ENCODE measurements at places on chromosomes 7 and 10. TPM values are rescaled to one million over a fixed set of nuclear protein-coding genes. Genes with fewer than 3 reads are reported as not detected.
A peak's percentile ranks its signal among the peaks of the same experiment; 100 is the strongest.

DNA sequence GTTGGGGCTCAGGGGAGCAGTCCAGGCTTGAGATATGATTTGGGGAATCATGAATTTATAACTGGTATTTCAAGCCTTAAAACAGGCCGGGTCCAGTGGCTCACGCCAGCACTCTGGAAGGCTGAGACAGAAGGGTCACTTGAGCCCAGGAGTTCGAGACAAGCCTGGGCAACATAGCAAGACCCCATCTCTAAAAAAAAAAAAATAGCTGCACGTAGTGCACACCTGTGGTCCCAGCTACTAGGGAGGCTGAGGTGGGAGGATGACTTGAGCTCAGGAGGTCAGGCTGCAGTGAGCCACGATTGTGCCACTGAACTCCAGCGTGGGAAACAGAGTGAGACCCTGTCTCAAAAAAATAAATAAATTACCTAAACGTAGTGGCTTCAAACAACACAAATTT is 81.7 kb upstream of the GTF2I start:
- no peak for DNase-seq

GRCh38 chr7:120280743-120281142 is 7.8 kb downstream of the KCND2 start:
- no peak for DNase-seq

DNA sequence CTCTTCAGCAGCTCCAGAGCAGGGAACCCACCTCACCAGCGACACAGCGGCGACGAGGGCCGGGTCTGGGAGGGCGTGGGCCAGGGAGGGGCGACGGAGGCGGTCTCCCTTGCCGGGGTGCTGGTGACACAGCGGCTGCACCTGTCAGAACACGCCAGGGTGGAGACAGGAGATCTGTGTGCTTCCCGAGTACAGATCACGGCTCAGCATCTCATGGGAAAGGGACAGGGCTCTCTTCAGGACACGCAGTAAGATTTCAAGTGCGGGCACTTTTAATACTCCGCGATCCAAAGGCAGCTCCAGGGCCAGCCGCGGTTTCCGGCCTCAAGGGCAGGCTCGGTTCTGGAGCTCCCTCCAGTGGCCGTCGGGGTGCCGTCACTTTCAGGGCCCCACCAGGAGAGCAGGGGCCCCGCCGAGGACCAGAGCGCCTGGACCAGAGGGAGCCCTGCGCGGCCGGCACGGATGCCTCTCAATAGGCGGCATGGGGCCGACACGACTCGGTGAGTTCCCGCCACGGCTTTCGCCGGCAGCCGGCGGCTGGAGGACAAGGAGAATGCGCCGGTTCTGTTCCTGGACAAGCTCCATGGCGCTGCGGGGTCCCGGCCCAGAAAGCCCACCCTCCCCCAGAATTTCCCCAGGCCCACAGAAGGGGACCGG is 21.4 kb downstream of the GPR146 start:
- DNase-seq: peak; percentile 80

The TMEM273 gene
- total RNA-seq: 1.3 TPM

DNA sequence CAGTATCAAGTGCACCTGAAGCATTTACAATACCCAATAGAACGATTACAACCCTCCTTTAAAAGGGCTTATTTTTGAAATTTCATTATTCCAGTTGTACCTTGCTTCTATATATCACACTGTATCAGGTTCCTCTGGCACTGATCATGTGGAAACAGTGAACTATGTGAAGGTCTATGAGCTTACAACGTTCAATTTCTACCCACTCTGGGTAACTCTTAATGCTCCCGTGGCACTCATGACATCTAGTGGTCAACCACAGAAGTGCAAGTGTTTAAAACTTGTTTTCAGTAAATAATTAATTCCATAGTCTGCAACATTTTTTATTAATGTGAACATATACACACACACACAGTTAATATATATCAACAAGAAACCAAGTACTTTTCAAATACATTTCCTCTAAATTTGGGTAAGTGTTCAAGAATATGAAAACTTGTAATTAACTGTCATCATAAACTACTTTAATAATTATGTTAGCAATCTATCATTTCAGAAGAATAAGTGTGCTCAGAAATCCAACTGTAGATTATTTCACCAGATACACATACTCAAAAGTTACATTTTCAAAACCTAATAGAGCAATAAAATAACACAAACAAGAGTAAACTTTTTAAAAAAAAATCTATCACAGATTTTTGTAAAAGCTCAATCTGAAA is 61.0 kb downstream of the MPP7 start:
- peak; percentile 62 for DNase-seq

The OR2A1 gene
- total RNA-seq: not detected

DNA sequence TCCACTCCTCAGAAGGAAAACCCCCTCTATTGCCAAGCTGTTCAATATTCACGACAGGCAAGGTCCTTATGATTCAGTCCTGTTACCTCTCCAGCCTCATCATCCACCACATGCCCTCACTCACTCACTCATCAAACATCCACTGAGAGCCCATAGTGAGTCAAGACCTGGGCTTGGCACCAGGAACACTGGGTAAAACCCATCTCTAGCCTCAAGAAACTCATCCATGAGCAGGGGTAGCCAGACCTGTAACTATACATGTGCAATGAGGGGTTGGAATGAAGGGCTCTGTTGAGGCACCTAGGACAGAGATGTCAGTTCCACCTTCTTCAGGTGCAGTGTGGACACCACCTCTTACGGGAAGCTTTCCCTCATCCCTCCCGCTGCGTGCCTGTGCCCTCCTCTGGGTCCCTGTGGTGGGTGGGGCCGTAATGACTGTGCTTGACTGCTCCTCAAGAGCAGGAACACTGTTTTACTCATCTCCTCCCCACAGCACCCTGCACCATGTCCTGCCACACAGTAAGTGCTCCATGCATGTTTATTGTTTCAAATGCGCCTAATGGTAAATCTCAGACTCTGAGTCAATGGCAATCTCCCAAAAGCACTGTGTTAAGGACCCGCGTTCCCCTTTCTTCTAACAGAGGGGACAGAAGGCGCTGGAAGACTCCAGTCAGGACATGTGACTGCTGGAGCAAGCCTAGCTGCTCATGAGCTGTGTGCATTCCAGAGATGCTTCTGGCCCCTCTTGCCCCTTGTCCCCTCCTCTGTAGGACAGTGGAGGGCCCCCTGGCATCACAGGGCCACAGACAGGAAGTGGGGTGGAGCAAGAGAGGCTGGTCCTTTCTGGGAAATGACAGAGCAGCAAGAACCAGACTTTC is 95.4 kb downstream of the HIPK2 start:
- no peak for DNase-seq

The VAX1 gene
- total RNA-seq: not detected

DNA sequence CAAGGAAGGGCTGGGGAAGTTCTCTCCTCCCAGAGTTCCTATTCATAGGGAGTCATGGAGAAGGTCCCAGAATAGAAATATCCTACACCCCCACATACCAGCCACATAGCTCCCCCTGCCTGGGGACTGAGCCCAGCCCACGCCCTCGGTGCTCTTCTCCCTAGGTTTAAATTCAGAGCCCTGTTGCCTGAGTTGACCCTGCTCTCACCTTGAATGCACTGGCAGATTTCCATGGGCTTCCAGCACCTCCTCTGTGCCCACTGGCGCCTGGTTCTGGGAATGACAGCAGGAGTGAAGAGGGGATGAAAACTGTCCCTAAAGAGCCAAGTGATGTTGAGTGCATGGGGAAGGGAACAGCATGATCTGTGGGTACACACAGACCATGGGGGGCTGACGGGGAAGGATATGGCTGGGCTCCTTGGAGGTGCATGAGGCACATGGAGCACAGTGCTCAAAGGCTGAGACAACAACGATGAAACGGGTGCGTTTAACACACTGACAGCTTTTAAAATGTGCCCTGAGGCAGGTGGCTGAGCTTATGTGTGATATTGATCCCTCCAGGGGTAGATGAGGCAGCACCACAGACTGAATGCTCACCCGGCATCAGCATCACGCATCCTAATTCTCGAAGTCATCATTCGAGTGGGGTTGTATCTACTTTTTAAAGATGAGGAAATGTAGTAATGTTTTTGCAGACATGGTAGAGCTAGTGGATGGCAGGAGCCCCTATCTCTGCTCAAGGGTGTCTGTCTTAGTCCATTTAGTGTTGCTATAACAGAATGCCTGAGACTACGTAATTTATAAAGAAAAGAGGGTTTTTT is 53.7 kb upstream of the IGFBP3 start:
- no peak for DNase-seq

- no peak for DNase-seq
Observed at GRCh38 chr10:26423722-26424121, 14.4 kb upstream of the APBB1IP start.

DNA sequence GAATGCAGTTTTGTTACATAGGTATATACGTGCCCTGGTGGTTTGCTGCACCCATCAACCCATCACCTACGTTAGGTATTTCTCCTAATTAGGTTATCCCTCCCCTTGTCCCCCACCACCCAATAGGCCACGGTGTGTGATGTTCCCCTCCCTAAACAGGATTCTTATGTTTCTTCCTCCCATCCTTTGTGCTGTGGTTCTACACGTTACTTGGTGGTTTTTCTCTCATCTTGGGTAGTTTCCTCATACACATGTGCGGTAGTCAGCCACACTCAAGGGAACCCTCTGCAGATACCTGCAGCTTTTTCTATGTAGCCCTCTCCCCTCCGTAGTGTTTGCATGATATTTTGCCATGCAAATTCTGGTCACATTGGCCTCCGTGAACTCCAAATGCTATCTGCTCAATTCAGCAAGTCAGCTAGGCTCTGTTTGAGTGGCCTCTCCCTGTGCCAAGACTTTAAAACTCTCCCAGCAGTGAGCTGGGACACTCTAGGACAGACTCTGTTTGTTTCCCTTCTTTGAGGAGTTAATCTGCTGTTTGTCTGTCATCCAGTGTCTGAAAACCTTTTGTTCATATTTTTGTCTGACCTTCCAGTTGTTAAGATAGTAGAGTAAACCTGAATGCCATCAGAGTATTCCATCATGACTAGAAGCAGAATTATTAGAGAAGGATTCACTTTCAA is 41.0 kb downstream of the RABGEF1 start:
- no peak for DNase-seq

- no peak for DNase-seq
Observed at GRCh38 chr10:95447685-95448084, 113.5 kb downstream of the SORBS1 start.

- no peak for DNase-seq
Observed at GRCh38 chr10:96622013-96622787, 35.4 kb upstream of the TM9SF3 start.

- DNase-seq: no peak
Observed at GRCh38 chr7:151081170-151082101, 827 bp upstream of the FASTK start.

GRCh38 chr7:150329331-150330120 is 6.2 kb upstream of the ACTR3C start:
- no peak for DNase-seq

GRCh38 chr10:1829712-1830111 is 92.4 kb upstream of the ADARB2 start:
- DNase-seq: no peak

The PBLD gene
- total RNA-seq: 5.9 TPM

The C10orf67 gene
- not detected for total RNA-seq

DNA sequence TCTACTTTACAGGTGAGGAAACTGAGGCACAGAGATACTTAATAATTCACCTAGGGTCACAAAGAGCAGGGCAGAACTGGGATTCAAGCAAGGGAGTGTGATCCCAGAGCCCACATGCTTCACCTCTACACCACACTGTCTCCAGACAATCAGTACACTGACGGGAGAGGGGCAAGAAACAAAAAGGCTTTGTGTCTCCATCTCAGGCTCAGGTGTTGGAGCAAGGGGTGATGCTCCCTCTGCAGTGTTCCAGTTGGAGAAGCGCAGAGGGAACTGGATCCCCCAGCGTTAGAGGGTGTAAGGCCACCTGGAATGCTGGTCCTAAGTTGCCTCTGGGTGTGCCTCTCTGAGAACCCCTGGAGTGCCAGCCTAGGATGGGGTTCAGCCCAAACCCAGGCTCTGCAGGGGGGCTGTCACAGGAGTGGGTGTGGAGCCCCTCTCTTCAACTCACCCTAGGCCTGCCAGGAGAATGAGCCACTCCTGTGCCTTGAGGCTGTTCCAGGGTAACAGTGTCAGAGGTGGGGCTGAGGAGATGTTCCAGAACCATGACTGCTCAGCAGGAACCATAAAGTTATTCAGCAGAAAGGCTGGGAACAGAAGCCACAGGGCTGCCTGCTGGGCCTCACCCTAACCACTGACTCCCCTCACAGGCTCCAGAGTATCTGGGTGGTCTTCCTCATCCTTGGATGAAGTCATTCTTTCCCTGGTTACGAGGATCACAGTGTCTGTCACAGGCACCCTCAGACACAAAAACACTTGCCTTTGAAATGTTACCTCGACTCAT is 5.5 kb downstream of the RBP4 start:
- DNase-seq: no peak

The PDK4 gene
- total RNA-seq: not detected

The AS3MT gene
- total RNA-seq: not detected

The STEAP2 gene
- not detected for total RNA-seq

- DNase-seq: no peak
Observed at GRCh38 chr7:43729924-43730248, 563 bp upstream of the COA1 start.
